Stimulated activated CD8-positive, alpha-beta memory T cell treated with anti-CD3 and anti-CD28 coated beads, Interleukin-7, amount 100 ng/mL, for 48 hours (primary cell): ENCODE measurements at places on chromosomes 12 and 14.

DNA sequence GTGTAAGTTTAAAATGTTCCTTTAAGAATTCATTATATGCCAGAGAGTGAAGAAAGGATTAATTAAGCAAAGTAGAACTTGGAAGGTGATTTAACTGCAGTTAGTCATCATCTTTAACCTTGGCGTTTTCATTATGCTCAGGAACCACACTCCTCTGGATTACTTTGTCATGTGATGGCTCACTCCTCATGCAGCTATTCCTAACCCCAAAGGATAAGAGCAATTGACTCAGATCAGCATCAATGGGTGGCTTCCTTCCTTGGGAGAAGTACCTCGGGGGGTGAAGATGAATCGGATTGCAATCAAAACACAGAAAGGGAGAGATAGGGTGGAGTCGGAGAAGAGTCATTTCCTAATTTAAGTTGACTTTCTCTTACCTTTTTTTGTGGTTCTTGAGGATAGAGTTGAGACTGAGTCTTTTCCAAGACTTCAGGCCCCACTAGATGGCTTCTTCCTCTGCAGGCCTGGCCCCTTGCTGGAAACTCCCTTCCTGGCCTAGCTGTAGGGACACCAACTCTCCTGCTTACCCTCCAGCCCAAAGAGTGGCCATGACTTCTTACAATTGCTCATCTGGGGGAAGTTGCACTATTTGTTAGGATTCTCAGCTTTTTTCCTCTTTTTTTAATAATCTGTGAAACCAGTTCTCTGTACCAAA, 238.6 kb upstream of the DDHD1 start:
- DNase-seq = no peak

DNA sequence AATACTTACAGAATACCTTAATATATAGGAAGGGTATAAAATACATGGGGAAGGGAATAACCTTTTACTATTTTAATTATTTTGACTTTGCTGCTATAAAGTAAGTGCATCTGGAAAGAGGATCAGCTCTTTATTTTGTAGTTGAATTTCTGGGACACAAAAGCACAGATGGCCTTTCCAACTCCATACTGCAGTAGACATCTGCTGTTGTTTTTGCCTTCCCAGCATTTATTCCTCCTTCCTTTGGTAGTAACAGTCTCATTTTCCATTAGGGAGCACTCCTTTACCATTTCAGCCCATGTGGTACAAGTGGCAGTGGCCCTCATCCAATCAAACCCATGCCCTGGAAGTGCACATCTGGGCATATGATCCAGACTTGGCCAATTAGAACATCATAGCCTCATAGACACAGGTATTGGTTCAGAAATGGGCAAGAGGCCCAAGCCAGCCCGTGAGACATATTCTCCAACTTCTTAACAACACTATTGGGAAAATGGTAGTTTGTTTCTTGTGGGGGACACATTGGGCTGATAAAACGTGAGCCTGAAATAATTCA, 64.8 kb upstream of the YARS2 start:
- no peak for DNase-seq

DNA sequence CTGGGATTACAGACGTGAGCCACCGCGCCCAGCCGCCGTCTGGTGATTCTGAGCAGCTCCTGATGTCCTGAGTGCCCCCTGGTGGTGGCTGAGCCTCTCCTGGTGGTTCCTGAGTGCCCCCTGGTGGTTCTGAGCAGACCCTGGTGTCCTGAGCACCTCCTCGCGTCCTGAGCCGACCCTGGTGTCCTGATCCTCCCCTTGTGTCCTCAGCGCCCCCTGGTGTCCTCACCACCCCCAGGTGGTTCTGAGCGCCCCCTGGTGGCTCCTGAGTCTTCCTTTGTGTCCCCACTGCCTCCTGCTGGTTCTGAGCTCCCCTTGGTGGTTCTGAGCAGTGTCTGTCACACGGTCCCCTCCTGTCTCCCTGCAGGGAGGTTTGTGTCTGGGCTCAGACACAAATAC, 1304.9 kb downstream of the TMEM121 start:
- DNase-seq = no peak

GRCh38 chr14:101705733-101706508, 55.6 kb upstream of the PPP2R5C start:
- no peak for DNase-seq

DNA sequence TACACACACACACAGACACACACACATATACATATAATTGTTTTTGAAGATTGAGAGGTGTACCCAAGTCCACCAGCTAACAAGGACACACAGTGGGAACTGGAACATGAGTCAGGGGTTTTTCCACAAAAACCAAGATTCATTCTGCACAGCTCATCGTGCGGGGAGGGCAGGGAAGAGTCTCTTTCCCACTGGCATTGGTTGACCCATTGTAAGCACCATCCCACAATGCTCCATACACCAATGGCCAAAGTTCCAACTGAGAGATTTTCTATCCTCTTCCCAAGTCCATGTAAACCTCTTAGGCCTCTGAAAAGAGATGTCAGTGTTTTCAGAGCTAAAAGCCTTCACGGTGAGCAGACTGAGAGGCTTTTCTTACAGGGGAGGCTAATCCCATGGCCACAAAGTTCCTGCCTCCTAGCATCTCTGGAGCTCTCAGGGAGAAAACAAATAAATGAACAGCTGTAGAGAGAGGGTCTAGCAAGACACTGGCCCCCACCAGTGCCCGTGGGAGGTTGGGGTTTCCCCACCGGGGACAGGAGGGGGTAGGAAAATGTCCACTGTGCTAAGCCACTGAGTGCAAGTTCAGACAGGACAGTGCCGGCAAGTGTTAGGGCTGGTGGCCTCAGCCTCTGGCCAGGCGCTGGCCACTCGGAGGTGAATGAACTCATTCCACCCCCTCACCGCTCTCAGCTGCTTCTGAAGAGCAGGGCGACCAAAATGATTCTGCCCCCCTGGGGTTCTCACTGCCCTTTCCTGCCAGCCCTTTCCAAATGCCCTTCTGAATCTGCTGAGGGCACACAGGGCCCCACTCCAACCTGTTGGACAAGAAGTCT, 21.5 kb upstream of the TC2N start:
- no peak for DNase-seq

DNA sequence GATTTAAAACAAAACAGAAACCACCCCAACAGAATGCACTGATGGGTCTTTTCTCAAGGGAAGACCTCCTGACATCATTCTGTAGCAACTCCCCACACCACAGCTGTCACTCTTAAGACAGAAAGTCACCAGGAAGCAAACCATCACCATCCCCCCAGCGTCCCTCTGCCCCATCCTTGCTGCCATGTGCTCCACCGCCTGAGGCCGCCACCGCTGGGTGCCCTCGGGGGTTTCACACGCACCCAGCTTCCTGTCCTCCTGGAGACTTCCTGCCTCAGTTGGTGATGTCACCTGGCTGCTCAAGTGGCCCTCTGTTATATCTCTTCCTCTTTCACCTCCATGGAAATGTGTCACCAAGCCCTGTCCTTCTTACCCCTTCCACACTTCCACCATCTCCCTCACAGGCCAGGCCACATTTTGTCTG, 71.4 kb upstream of the GPR68 start:
- DNase-seq = peak; percentile 83
